GM03348 (cell line): ENCODE measurements at places on chromosomes 7 and 10.
A peak's percentile ranks its signal among the peaks of the same experiment; 100 is the strongest.

DNA sequence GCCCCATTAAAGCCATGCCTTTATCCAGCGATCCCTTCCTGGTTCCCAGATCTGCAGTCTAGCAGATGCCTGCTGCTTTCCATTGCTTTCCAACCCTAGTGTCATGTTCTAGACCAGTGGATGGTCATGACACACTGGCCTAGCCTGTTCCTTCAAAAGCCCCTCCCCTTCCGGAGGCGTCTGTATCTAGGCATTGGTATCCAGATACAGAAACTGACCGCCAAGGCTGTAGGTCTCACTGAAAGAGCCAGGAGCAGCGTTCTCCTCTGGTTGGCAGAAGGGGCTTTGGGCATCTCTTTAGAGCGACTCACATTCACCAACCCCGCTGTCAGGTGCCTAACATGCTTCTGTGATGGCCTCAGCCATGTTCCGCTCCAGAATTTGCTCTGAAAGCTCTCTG, 22.6 kb downstream of the JCAD start:
- no peak for DNase-seq

GRCh38 chr7:139023076-139023475, 12.8 kb downstream of the ZC3HAV1L start:
- peak; percentile 40 for DNase-seq

DNA sequence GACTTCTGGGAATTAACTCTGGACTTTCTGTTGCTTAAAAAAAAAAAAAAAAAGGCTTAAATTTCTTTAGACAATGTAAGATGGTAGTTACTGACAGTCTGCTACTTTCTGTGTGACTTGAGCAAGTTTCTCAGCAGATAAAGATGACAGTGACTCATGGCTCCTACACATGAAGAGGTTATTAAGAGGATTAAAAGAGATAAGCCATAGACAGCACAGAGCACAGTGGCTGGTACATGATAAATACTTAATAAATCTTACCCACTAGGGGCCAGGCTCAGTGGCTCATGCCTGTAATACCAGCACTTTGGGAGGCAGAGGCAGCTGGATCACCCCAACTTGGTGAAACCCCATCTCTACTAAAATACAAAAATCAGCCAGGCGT, 174.8 kb downstream of the JAZF1 start:
- DNase-seq: no peak

DNA sequence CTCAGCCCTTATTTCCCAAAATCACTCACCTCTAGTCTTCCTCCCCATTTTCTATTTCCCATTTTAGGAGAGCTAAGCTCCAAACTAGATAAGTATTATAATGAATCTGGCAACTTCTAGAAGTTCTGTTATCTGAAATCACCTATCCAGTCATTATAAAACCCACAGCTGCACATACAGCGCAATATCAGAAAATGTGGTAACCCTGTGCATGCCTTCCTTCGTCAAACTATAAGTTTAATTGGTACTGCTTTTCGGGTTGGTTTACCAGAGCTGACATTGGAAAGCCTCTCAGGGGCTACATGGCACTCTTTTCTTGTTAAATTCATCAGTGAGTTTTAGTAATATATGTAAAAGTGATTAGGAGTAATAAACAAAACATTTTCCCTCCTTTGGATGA, 1.6 kb downstream of the LAMB4 start:
- no peak for DNase-seq

GRCh38 chr7:85046534-85046933, 140.3 kb downstream of the SEMA3D start:
- no peak for DNase-seq

DNA sequence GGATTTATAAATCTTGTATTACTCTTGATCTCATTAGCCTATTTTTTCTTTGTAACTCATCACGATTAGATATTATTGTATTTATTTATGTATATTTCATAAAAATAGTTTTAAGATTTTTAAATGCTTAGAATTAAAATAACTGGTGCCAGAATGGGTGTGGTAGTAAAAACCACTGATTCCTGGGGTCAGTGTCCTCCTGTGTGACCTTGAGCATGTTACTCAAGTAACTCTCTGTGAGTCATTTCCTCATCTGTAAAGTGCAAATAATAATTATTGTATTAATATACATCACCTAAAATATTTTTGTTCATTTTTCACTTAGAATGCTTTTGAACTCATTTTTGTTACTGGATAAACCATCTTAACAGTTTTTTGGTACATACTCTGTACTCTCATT, 91.3 kb upstream of the TMEM229A start:
- DNase-seq: no peak

GRCh38 chr10:82866424-82867020, 991.5 kb downstream of the NRG3 start:
- no peak for DNase-seq

GRCh38 chr7:134351424-134351823, 34.7 kb upstream of the SLC35B4 start:
- no peak for DNase-seq

- no peak for DNase-seq
Observed at GRCh38 chr7:138188290-138188858, 112.1 kb downstream of the AKR1D1 start.

GRCh38 chr10:96973809-96974747, 142.0 kb downstream of the LCOR start:
- peak; percentile 19 for DNase-seq

- no peak for DNase-seq
Observed at GRCh38 chr7:19106241-19107080, 11.0 kb downstream of the TWIST1 start.

DNA sequence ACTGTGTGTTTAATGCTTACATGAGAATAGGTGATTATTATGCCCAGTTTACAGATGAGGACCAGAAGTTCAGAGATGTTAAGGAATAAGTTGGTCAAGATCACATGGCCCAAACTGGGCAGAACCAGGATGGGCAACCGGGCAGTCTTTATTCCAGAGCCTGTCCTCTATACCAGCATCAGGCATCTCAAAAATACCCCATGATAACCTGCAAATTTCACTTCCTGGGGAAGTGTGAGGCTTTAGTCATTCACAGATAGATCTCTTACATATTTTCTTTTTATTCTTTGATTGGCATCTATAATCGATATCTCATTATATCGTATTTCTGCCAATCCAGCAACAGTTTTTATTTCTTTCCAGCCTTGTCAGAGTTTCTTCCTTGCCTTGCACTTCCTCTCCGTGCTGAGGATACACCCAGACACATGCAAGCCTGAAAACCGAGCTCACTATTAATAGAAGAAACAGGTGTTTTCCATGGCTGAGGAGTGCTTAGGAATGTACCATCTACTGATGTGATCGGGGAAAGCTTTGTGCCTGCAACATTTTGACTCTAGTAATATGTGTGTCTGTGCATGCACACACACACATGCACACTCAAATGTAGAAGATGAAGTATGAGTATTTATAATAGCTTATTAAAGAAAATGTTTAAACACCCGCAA, 82.4 kb downstream of the CREM start:
- DNase-seq: no peak

DNA sequence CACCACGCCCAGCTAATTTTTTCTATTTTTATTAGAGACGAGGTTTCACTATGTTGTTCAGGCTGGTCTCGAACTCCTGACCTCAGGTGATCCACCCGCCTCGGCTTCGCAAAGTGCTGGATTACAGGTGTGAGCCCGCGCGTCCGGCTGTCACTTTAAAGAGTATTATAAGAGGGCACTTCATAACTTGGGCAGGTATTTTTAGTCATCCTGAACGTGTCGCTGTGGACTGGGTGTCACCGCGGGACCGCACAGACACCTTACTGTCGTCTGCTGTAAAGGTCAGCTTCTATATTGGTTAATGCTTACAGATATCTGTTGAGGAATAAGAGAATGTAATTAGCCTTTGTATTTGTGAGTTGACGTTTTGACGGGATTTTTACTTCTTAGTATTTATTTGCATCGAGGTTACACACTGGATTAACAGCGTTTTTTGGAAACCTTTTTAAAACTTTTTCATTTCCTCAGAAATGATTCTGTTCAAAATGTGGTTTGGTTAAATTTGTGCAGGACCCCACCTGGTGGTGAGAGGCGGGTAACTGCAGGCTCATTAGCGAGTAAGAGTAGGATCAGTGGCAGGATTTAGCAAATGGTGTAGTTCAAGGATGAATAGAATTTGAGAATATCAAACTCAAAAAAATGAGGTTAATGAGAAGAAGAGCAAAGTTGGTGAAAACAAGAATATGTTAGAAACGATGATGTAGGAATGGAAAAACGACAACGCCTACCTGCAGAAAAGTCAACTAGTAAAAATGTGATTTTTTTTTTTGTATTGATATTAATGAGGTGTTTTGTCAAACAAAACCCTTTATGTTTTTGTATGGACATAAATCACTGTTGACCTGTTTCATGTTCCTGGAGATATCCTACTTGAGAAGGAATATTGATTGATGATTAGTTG, 3.2 kb downstream of the DNAJB6 start:
- DNase-seq: peak; percentile 79

- DNase-seq: peak; percentile 7
Observed at GRCh38 chr7:82323806-82324205, 119.8 kb downstream of the CACNA2D1 start.

GRCh38 chr7:87342231-87342630, 3.2 kb upstream of the CROT start:
- DNase-seq: no peak

DNA sequence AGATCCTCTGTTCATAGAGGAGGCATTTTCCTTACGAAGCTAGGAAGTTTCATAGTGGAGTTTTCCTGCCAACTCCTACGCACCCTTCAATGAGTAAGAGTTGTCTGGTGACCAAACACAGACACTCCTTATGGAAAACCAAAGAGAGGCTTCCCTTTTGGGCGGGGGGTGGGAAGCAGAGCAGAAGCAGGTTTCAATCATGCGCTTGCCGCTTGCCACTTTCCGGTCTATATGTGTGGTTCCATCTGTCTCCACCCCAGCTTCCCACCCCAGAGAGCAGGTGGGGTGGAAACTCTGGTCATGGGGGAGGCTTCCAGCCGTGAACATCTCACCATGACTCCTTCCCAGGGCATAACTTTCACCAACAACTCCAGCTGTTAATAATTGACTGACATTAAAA, 68.8 kb upstream of the GRB10 start:
- DNase-seq: peak; percentile 49

DNA sequence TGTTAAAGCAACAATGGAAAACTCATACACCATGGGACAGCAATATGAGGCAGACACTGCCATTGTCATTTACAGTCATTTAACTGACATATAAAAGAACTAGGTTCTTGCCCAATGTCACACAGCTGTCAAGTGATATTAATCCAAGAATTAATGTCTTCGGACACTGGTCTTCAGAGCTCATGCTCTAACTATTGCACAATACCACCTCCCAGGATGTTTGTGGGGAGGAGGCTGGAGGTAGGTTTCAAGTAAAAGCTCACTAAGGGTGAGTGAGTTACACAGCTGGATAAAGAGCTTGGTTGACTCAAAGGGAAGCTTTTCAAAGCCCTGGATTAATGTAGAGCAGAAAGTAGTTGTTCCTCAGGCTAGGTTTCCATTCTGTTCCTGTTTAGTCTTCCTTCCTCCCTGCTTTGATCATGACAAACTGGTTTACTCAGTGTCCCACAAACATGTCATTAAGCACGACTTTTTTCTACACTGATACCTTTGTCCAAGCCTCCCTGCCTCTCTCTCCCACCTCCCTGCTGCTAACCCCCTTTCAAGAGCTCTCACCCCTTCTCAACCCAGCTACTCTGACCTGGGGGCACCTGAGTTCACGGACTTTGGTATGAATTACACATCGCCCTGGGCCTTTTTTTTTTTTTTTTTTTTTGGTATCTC, 987 bp upstream of the EXOC6 start:
- DNase-seq: no peak

- peak; percentile 56 for DNase-seq
Observed at GRCh38 chr10:88095223-88095721, 231.8 kb downstream of the PTEN start.

- peak; percentile 2 for DNase-seq
Observed at GRCh38 chr7:51012569-51013217, 230.0 kb upstream of the GRB10 start.

- DNase-seq: no peak
Observed at GRCh38 chr7:32061346-32061745, 8.9 kb downstream of the PDE1C start.

GRCh38 chr7:9582824-9583223, 1149.4 kb downstream of the NXPH1 start:
- DNase-seq: no peak

GRCh38 chr10:124594240-124594639, 132.6 kb downstream of the LHPP start:
- no peak for DNase-seq

- no peak for DNase-seq
Observed at GRCh38 chr7:142959202-142959601, 3.0 kb downstream of the KEL start.

DNA sequence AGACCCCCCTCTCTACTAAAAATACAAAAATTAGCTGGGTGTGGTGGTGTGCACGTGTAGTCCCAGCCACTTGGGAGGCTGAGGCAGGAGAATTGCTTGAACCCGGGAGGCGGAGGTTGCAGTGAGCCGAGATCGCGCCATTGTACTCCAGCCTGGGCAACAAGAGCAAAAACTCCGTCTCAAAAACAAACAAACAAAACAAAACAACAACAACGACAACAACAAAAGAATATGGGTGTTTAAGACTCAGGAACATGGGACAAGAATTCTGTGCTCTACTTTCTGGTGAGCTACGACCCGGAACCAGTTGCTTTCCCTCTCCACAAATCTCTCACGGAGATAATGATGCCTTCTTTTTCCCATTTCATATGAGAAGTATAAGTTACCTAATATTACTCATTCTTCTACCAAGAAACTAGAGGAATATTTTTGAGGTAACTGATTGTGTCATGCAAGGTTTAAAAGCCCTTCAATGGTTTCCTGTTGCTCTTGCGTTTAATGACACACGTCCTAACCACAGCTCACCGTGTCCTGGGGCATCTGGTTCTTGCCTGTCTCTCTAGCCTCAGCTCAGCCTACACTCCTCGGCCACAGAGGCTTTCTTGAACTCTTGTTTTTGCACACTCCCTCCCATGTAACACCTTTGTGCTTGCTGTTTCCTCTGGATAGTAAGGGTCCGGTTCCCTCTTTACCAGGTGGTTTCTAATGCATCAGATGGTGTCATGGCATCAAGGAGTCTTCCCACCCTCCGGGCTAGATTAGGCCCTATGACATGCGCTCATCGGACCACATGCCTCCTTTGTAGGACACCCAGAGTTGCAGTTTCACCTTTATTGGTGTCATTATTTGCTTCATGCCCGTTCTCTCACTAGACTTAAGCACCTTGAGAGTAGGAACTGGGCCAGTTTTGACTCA, 67.5 kb downstream of the PFKFB3 start:
- no peak for DNase-seq

- DNase-seq: no peak
Observed at GRCh38 chr7:114412548-114412947, 2.1 kb upstream of the FOXP2 start.

DNA sequence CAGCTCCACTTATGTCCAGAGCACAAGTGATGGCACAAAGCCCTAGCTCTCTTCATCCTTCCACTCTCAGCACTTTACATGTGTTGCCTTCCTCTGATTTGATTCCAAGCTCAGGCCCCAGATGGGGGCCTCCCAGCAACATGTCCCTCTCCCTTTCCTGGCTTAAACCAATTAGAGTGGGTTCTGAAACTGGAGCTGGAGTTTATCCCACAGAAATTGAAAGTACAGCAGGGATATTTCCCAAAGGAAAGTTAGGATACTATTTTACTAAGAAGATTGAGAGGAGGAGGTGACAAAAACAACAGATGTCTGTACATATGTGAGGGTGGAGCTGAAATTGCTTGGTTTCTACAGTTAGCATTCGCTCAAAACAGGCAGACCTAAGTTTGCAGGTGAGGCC, 724.6 kb downstream of the AUTS2 start:
- DNase-seq: no peak

GRCh38 chr7:84105586-84105985, 89.0 kb downstream of the SEMA3A start:
- peak; percentile 10 for DNase-seq

GRCh38 chr10:97061423-97061822, 124.3 kb downstream of the SLIT1 start:
- no peak for DNase-seq
